ENCODE measurements at places on chromosomes 1 and 21.

DNA sequence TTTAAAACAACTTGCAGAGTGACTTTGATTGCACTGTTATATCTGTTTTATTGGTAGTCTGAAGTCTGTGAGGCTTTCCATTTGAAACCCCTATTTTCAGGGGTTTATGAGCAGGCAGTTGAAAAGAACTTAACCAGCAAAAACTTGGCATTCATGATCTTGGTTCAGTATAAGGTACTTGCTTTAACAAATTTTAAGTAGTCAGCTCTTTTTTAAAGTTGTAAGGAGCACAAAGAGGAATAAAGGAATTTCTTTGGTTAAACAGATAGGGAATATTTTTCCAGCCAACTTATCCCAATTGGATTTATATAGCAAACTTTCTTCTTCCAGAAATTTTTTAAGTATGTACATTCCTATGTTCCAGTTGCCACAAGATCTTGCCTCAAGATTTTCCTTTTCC is 138.2 kb downstream of the RASAL2 start:
- no peak for DNase-seq

DNA sequence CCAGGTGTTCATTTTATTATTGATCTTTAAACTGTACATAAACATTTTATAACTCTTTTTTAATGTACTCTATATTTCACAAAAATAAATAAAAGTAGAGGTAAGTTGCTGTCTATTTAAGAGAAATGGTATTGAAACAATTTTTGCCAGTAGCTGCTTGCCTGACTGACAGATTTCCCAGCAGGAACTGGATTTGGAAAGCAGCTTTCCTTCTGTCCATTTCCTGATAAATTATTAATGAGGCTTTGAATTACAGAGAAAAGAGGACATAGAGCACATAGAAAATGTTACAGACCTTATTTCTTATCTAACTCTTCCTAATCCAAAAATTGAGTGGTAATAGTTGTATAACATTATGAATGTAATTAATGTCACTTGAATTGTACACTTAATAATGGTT is 79.7 kb upstream of the BCL10 start:
- no peak for DNase-seq

- no peak for DNase-seq
Observed at GRCh38 chr1:100523038-100523652, 14.8 kb upstream of the GPR88 start.

GRCh38 chr1:40980068-40980452 is 564 bp downstream of the CTPS1 start:
- no peak for DNase-seq

GRCh38 chr1:78061825-78062523 is 16.2 kb downstream of the GIPC2 start:
- no peak for DNase-seq

- no peak for DNase-seq
Observed at GRCh38 chr21:38323721-38324531, 67.1 kb downstream of the KCNJ15 start.

GRCh38 chr1:226965581-226966440 is 25.7 kb downstream of the COQ8A start:
- DNase-seq: no peak

- DNase-seq: no peak
Observed at GRCh38 chr21:25994758-25995163, 175.8 kb downstream of the APP start.

- no peak for DNase-seq
Observed at GRCh38 chr1:244779410-244779809, 56.0 kb upstream of the COX20 start.

- no peak for DNase-seq
Observed at GRCh38 chr1:240415532-240415931, 196.4 kb downstream of the GREM2 start.

DNA sequence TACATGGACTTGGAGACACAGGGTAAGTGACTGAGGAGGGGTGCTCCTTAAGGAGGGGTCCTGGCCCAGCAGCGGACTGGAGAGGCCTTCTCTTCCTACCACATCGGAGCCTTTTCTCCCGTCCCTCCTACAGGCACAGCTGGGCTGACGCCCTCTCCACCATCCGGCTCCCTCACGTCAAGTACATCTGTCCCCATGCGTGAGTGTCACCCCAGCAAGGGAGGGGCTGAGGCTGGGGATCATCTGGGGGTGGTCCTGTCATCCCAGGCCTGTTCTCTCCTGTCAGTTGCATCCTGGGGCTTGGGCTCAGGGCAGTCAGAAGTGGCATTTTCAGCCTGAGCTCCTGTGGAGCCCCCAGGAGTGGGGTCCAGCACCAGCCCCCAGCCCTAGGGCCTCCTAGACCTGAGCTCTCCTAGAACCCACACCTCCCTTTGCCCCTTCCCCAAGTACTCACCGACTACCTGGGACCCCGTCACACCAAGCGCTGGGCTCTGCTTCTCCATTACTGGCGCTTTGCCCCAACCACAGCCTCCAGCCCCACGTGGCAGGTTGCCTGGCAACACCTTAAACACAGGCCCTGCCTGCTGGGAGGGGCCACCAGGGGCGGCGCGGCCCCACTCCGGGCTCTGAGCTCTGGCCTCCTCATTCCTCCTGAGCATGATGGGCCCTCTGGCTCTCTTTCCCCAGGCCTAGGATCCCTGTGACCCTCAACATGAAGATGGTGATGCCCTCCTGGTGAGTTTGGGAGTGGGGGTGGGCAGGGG is 2.3 kb downstream of the LYPLA2 start:
- no peak for DNase-seq

- DNase-seq: no peak
Observed at GRCh38 chr1:59261537-59261936, 35.4 kb upstream of the FGGY start.

- no peak for DNase-seq
Observed at GRCh38 chr1:46218443-46218842, 15.3 kb downstream of the LURAP1 start.

- DNase-seq: no peak
Observed at GRCh38 chr1:3461934-3462275, 7.4 kb downstream of the ARHGEF16 start.

DNA sequence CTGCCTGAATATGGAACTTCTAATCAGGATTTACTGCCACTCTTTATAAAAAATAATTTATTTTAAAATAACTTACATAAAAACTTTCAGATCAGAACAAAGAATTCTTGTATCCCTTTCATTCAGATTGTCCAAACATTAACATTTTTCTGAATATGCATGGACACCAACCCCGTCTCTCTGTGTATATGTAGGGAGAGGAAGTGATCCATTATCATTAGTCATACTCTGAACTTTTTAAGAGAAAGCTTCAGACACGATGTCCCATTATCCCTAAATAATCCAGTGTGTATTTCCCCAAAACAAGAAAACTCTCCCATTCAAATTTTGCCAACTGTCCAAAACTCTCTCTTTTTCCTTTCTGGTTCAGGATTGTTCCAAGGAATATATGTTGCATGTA is 122.3 kb upstream of the CXADR start:
- DNase-seq: no peak

DNA sequence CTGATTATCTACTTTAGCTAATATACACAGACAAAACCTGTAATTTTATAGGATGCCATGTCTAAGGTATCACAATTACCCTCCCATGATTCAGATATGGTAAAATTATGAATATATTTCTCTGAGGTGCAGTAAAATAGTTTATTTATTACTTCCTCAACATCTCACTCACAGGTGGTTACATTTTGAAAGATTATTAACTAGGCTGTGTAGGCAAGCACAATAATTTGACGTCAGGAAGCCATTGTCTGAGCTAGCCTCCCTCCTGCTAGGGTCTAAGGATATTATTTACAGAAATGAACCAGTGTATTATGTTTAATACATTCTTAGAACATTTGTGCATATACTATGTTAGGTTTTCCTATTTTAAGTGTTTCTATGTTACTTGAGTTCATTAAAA is 69.9 kb upstream of the ADGRL2 start:
- DNase-seq: no peak

DNA sequence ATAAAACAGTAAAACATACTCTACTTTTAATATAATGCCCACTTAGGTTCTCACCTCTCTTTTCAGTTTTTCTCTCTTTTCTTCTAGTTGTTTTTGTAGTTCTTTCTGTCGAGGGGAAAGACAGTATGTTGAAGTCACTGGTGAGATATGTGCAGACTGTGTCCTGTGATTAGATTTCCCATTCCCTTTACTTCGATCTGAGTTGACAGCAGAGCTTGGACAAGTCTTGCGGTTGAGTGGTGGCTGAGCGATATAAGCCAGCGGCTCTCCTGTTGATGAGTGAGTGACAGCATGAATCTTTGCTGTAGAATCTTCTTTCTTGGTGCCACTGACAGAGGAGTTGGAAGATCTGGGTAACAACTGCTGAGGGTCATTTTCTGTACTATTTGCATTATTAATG is 6.0 kb downstream of the CCDC181 start:
- no peak for DNase-seq

- no peak for DNase-seq
Observed at GRCh38 chr1:63701187-63701586, 72.6 kb upstream of the ROR1 start.

- no peak for DNase-seq
Observed at GRCh38 chr1:221543529-221544120, 198.3 kb downstream of the DUSP10 start.

DNA sequence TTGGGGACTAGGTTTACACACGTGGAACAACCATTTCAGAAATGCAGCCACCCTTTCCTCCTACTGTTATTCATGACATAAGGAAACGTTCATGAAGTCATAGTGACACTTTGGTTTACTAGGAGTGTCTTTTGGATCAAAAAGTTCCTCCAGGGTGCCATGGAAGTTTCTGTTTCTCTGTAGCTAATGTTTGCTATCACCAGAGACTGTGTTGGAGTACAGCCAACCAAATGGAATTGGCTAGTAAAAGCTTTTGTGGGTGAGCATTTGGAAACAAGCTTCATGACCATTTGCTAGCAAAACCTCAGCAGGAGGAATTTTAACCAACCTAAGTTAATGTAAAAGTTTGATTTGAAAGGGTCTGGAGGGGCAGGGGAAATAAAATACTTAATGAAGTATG is 43.9 kb upstream of the ADGRL2 start:
- DNase-seq: no peak

- DNase-seq: no peak
Observed at GRCh38 chr1:45752441-45753052, 2.1 kb upstream of the IPP start.

DNA sequence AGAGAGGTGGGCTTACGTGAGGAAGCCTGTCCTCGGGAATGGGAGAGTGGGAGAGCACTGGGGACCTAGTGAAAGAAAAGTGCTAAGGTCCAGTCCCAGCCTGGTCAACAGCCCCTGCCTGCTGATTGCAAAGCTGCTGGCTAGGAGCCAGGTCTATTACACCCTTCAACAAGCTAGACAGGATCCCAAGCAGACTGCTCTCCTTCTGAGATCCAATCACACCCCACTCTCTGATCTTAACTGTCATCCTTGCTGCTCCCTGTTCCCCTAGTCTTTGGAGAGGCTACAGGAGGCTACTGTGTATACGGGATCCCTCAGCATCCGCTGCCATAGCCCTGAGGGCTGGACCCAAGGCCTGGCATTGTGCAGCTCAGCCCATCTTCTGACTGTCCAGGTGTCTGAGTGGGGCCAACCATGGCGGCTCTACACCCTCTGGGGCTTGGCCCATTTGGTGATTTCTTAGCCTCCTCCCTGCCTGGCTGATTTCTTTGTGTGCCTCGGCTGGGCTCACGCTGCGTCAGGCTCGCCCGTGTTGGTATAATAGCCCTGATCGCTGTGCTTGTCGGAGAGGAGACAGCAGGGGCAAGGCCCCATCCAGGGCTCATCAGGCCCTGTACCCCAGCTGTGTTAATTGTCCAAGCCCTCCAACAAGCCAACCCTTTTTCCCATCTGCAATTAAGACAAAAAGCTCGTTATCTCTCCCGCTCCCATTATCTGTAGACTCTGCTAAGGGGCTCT is 43.9 kb downstream of the NAV1 start:
- no peak for DNase-seq

- DNase-seq: no peak
Observed at GRCh38 chr1:243267471-243267880, 11.6 kb downstream of the SDCCAG8 start.

DNA sequence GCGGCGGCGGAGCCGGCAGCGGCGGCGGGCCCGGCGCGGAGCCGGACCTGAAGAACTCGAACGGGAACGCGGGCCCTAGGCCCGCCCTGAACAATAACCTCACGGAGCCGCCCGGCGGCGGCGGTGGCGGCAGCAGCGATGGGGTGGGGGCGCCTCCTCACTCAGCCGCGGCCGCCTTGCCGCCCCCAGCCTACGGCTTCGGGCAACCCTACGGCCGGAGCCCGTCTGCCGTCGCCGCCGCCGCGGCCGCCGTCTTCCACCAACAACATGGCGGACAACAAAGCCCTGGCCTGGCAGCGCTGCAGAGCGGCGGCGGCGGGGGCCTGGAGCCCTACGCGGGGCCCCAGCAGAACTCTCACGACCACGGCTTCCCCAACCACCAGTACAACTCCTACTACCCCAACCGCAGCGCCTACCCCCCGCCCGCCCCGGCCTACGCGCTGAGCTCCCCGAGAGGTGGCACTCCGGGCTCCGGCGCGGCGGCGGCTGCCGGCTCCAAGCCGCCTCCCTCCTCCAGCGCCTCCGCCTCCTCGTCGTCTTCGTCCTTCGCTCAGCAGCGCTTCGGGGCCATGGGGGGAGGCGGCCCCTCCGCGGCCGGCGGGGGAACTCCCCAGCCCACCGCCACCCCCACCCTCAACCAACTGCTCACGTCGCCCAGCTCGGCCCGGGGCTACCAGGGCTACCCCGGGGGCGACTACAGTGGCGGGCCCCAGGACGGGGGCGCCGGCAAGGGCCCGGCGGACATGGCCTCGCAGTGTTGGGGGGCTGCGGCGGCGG is 1.0 kb downstream of the ARID1A start:
- DNase-seq: peak; percentile 59

DNA sequence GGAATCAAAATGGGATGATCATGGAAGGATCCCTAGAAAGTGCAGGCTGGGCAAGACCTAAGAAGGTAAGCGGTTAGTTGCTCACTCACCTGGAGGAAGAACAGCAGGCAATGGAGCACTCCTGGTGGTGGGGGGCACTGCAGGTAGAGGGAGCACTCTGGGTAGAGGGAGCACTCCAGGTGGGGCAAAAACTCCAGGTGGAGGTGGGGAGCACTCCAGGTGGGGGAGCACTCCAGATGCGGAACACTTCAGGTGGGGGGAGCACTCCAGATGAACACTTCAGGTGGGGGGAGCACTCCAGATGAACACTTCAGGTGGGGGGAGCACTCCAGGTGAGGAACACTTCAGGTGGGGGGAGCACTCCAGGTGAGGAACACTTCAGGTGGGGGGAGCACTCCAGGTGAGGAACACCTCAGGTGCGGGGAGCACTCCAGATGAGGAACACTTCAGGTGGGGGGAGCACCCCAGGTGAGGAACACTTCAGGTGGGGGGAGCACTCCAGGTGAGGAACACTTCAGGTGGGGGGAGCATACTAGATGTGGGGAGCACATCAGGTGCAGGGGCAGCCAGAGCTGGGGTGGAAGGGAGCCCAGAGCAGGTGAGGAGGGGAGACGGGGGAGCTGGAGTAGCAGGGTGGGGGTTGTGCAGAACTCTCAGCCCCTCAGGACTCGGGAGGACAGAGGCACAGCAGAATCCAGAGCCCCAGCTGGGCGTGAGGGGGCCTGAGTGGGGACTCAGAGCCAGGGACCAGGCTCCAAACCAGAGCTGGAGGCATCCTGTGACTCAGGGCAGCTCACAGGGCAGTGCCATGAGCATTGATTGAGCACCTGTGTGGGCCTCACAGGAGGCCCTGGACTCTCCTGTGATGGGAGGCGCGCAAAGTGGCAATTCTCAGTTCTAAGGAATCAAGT is 37.7 kb upstream of the COL6A1 start:
- DNase-seq: no peak
